ENCODE measurements at places on chromosomes 5 and 9. TPM values are rescaled to one million over a fixed set of nuclear protein-coding genes. Genes with fewer than 3 reads are reported as not detected.

Gene NDST1
- 26.5 TPM for total RNA-seq

Gene SMIM23
- total RNA-seq: not detected

Gene EGFL7
- total RNA-seq: 15.6 TPM

Gene IL7R
- total RNA-seq: 6.4 TPM

Gene CCIN
- 0.57 TPM for total RNA-seq

Gene POC5
- total RNA-seq: 4.7 TPM

Gene PCDHA5
- total RNA-seq: 0.09 TPM

Gene C5
- total RNA-seq: 4.5 TPM

Gene GOLGA1
- total RNA-seq: 10.7 TPM

Gene STK32A
- total RNA-seq: 1.3 TPM

Gene QRFP
- not detected for total RNA-seq

Gene AJM1
- total RNA-seq: 1.4 TPM

Gene CCDC192
- total RNA-seq: not detected

Gene CRHBP
- 2.1 TPM for total RNA-seq

Gene ACER2
- total RNA-seq: 1.3 TPM

Gene FUBP3
- 38.1 TPM for total RNA-seq

Gene WHRN
- 2.3 TPM for total RNA-seq

Gene RASEF
- total RNA-seq: 0.14 TPM

Gene NMUR2
- total RNA-seq: not detected

Gene SAXO1
- total RNA-seq: under 0.01 TPM

Gene C8G
- not detected for total RNA-seq

Gene OBP2B
- total RNA-seq: not detected

Gene ARSI
- total RNA-seq: 22.2 TPM

Gene EIF4EBP3
- total RNA-seq: 1.7 TPM

Gene MLANA
- total RNA-seq: not detected

Gene PTRH1
- 27.4 TPM for total RNA-seq

Data from smooth muscle cell of bladder (primary cell).